GM12892 (cell line): ENCODE measurements at places on chromosomes 7 and 10.

DNA sequence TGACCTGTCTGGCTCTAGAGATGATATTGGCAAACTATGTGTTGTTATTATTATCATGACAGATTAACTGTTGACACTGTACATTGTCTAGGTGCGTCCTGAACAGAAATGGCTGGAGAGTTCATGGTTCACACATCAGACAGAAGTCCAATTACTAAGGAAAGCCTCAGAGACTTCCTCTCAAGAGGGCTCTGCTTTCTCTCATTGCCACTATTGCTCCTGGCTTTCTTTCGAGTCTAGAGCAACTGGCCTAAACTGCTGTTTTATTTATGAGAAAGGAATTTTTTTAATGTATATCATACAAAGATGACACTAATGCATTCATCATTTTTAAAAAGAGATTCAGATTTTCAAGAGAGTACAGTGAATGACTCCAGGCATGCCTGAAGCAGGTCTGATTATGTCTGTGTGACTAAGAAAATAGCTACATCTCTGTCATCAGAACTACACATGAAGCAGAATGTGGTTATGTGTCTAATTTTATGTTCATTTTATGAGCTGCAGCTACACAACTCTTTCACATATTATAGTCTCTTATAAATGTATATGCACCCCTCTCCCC, 30.4 kb downstream of the NRCAM start:
- no peak for DNase-seq

DNA sequence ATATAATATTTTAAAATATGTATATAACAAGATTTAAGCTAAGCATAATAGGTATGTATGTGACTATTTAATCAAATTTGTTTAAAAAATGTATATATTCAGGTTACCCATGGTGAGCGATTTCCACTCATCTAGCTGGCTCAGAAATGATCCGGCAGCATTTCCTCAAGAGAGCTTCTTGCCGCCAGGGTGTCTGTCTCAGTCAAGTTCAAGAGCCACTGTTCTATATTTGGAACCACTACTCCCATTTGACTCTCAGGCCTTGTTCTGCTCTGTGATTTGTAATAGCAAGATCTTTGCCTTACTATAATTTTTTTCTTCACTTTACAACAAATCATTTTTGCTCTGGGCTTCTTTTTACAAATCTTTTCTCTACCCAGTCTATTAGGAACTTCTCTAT, 48.7 kb upstream of the CNTNAP2 start:
- DNase-seq: no peak

DNA sequence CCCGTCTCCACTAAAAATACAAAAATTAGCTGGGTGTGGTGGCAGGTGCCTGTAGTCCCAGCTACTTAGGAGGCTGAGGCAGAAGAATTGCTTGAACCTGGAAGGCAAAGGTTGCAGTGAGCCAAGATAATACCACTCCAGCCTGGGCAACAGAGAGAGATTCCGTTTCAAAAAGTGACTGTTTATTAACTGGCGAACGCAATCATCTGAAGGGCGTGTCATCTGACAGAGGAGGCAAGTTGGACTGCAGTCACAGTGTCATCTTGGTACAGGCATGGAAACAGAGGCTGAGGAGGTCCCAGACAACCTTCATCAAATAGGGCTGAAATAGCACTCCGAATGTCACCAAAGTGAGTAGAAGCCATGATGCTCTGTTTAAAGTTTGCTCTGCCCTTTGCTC, 75.3 kb upstream of the NFE2L3 start:
- no peak for DNase-seq

- peak; percentile 62 for DNase-seq
Measured at GRCh38 chr7:101126651-101127459, at the start of gene SERPINE1. Gene SERPINE1 (plus strand): TSS chr7:101127104. CDS start chr7:101128394, 1,290 bp downstream.

DNA sequence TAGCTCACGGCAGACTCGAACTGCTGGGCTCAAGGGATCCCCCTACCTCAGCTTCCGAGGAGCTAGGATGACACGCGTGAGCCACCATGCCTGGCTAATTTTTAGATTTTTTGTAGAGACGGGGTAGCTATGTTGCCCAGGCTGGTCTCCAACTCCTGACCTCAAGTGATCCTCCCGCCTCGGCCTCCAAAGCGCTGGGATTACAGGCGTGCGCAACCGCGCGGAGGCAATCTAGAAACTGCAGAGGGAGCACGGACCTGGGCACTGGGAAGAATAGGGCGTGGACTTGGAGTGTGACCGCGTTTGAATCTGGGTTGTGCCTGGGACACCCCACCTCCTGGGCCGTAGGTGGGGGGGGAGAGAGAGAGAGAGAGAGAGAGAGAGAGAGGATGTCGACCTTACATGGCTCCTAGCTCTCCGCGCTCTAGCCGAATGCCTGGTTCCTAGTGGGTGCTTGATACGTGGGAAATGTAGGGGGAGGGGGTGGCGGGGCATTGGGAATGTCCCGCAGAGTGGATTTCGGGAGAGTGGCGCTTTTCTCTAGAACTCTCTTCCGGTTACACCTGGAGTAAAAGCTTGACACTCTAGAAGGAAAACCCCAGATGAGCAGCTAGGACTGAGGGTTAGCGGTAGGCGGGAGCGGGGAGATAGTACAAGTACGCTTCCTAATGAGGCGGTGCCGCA, 1.2 kb upstream of the MAP3K8 start:
- DNase-seq: no peak

DNA sequence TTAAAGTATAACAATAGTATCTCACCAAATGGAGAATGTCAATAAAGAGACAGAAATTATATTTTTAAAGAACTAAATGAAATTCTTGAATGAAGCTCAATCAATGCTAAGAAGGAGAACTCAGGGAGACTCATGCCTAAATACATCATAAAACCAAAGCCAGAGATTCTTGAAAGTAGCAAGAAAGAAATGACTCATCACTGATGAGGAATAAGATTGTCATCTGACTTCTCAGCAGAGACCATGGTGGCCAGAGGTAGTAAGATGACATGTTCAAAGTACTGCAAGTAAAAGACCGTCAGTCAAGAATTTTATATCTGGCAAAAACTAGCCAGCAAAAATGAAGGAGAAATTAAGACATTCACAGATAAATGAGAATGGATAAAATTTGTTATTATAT, 399.0 kb downstream of the GRID1 start:
- no peak for DNase-seq

DNA sequence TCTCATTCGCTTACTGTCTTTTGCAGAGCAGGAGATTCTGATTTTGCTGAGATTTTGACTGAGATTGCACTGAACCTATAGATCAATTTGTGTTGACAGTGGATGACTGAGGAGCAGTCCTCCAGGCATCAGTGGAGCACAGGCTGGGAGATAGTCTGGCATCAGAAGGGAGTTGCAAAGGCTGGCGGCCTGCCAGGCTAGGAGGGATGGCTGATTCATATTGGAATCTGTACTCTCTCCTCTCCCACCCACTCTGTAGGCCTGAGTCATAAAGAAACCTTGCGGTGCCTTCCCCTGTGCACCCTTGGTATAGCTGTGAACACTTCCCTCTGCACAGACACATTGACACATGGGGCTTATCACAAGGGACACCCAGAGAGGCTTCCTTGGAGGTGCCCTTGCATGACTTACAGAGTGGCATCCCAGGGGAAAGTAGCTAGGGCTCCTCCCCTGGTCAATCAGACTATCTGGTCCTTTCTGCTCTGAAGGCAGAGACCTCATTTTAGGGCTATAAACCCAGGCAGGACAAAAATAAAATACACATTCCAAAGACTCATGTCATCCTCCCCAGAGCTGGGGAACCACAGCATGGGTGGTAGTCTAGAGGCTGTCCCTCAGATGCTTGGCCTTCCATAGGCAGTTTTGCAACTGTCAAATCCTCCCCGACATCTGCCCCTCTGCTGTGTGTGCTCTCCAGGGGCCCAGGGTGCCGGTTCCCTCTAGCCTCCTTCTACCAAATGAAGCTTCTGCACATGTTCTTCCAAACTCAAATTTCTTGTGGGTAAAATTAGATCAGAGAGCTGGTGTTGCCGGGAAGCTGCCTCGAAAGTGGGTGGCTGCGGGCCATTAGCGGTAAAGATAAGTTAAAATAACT, 37.4 kb upstream of the EEPD1 start:
- DNase-seq: peak; percentile 45

- no peak for DNase-seq
Measured at GRCh38 chr7:66970310-66970709, 25.1 kb downstream of the SBDS start.

- DNase-seq: no peak
Measured at GRCh38 chr10:3528823-3529403, 256.1 kb downstream of the KLF6 start.

DNA sequence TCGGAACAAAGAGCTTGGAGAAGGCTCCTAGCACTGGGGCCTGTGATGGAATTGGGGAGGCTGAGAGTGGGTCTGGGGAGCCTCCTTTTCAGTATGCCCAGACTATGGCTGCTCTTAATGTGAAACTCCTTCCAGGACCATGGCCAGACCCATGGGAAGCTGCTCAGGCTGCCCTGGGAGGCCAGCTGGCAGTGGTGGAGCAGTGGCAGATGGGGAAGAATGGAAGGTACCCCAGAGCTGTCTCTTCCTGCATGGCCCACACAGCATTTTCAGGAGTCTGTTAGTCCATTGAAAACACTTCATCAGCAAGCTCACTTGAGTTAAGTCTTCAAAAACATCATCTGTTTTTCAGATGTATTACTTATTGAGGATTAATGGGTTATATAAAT, 18.5 kb downstream of the NACAD start:
- DNase-seq: no peak

DNA sequence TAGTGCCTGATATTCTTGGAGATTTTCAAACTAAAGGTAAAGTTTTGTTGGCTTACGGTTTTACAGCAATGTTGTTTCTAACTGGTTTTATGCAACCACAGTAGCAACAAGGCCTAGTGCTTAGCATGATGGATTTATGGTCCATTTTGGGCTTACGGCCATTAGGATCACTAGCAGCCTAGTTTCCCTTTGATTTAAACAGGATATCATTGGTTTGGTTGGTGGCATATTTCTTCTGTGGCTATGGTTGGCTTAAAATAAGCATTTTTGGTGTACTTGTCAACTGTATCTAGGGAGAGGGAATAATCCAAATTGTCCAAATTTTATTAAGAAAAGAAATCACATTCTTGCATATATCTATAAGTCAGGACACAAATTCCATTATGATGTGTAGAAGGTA, 194.0 kb downstream of the HDAC9 start:
- no peak for DNase-seq

- DNase-seq: no peak
Measured at GRCh38 chr10:30503700-30504266, 69.8 kb downstream of the MAP3K8 start.

DNA sequence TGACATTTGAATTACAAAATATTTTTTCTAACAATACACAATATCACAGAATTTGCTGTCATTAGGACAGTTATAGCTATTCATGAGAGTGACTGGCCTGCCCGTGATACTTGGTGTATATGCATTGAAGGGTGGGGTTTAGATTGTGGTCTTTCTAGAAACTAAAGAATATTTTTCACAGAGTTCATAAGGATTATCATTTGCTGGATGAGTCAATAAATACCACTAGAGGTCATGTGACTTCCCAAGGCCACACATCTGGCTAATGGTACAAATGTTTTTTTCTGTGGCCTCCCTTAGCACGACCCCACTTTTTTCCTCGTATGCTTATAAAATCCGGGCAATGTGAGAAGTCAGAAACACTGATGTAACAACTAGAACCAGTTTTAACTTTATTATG, 5.2 kb downstream of the OPTN start:
- DNase-seq: no peak

GRCh38 chr7:140866926-140867325, 57.8 kb downstream of the BRAF start:
- no peak for DNase-seq

- DNase-seq: no peak
Measured at GRCh38 chr10:132645247-132645530, 107.6 kb downstream of the INPP5A start.

DNA sequence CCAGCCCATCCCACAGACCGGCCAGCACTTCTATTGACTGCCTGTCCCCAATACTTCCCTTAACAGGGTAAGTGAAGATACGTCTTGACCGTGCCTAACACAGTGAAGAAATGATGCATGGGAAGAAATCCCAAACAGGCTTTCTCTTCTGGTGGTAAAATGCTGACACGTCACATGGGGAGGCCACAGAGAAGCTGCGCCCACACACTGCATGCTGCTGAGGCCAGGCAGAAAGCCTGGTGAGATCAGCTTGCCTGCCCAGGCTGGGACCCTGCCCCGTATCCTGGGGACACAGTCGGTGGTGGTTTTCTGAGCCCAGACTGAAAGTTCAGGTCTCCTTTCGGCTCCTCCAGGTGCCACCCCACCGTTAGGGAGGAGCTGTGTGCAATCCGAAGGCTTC, 356.3 kb upstream of the MGMT start:
- no peak for DNase-seq

DNA sequence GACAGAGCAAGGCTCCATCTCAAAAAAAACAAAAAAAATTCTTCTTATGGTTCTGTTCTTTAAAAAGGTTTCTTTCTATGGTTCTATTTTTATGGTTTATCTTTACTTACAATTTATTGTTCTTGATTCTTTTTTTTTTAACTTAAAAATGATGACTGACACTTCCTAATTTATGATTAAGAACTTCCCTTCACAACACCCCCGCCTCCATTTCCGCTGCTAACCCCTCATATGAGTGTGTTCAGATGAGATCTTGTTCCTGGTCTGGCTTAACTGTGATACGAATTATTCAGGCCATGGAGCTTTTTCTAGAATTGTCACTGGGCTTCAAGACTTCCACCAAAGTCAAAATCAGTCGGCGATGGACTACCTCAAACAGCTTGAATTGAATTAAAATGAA, 33.9 kb downstream of the PTER start:
- DNase-seq: no peak
